ENCODE measurements at places on chromosomes 3 and 15.
A peak's percentile ranks its signal among the peaks of the same experiment; 100 is the strongest.

DNA sequence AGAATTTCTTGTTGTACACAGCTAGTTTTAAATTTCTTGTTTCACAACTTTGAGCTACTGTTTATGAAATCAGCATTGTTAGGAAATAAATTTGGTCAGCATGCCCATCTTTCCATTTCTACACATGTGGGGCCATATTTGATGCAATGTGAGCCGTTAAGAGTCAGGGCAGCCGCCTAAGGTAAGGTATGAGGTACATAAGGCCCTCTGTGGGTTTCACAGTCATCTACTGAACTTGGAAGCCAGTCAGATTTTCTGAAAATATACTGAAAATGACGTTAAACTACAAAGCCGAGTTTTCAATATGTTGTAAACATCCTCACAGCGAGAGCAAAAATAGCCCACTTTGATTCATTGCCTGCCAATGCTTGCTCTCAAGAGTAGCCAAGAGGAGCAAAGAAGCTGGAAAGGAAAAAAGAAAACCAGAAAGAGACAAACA, 94.7 kb upstream of the PDZRN3 start:
- DNase-seq: no peak

- no peak for DNase-seq
Measured at GRCh38 chr15:84856731-84857417, 27.6 kb upstream of the SLC28A1 start.

- no peak for DNase-seq
Measured at GRCh38 chr3:877001-877400, 215.8 kb upstream of the CNTN6 start.

GRCh38 chr3:85271911-85272310, 313.1 kb downstream of the CADM2 start:
- no peak for DNase-seq

GRCh38 chr3:128352326-128352725, 114.4 kb downstream of the DNAJB8 start:
- DNase-seq: no peak

GRCh38 chr3:171770689-171771620, 39.3 kb downstream of the PLD1 start:
- DNase-seq: peak; percentile 64

GRCh38 chr3:154904328-154904727, 175.8 kb upstream of the MME start:
- DNase-seq: no peak
